Hepatocyte (in vitro differentiated cells): ENCODE measurements at places on chromosomes 7 and 10. TPM values are rescaled to one million over a fixed set of nuclear protein-coding genes. Genes with fewer than 3 reads are reported as not detected.
A peak's percentile ranks its signal among the peaks of the same experiment; 100 is the strongest.

Gene LAMB1
- total RNA-seq: 323 and 355 TPM in 2 replicates

Gene TUBAL3
- 1.0 and 1.7 TPM in 2 replicates for total RNA-seq

Gene NEUROG3
- total RNA-seq: not detected in 2 replicates

Gene C10orf120
- total RNA-seq: not detected in 2 replicates

Gene SPDYE9
- 0.07 TPM in 1 of 2 replicates, not detected in the other for total RNA-seq

Gene CLDN15
- 11.4 and 14.3 TPM in 2 replicates for total RNA-seq

Gene AMZ1
- not detected in 2 replicates for total RNA-seq

Gene FAM25G
- not detected in 2 replicates for total RNA-seq

Gene OPN4
- not detected in 2 replicates for total RNA-seq

GRCh38 chr10:119686465-119687191 lies 35.4 kb downstream of the BAG3 start:
- H3K4me3 ChIP-seq: peak overlapping the region; percentile 19
- DNase-seq: peak; percentile 92
- peak overlapping the region; percentile 73 for H3K27ac ChIP-seq
- no peaks in the 10 kb centered on the region for H3K36me3 ChIP-seq
- H3K4me1 ChIP-seq: peaks cover 13% of the 10 kb centered on the region

DNA sequence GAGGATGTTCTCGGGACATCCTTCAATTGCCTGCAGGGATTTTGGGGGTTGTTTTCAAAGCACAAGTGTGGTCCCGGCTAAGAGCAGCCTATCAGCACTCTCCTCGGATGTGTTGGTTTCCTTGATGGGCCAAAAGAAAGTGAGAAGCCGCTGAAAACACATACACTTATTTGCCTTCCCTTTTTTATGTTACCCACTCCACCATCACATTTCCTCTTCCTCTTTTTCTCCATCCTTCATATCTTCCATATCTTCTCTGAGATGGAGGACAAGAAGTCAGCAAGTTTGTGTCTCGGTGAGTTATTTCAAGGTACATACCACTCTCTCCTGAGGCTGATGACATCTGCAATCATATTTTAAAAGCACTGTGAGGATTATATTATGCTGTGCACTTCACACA lies 64.0 kb downstream of the ZNF33B start:
- DNase-seq: no peak
- H3K36me3 ChIP-seq: no peaks in the 10 kb centered on the region
- no peaks in the 10 kb centered on the region for H3K4me1 ChIP-seq
- H3K4me3 ChIP-seq: no peak overlapping the region
- H3K27ac ChIP-seq: no peak overlapping the region

DNA sequence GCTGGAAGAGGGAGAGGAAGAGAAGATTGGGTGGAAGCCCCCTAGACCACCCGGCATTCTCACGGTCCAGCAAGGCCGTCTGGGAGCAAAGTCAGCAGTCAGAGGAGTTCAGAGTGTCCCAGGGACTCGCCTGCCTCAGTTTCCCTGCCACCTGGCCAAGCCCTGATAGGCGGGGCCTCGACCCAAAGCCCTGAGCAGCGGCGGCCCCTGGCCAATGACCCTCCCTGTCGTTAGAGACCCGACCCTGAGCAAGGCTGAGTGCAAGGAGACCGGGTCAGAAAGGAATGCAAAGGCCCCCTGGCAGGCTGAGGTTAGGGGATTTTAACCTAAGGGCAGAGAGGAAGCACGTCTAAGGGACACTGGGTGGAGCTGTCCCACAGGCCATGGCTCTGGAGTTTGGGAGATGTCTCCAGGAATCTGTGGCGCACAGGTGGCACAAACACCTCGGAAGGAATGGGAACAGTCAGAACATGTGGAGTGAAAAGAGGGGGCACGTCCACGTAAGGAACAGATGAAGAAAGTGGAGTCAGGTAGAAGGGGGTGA lies 196.8 kb upstream of the PDE1C start:
- no peaks in the 10 kb centered on the region for H3K4me1 ChIP-seq
- no peaks in the 10 kb centered on the region for H3K36me3 ChIP-seq
- no peak overlapping the region for H3K4me3 ChIP-seq
- DNase-seq: no peak

GRCh38 chr10:68871105-68871711 lies 29.9 kb upstream of the DDX50 start:
- H3K27me3 ChIP-seq: no peaks in the 10 kb centered on the region
- peak; percentile 46 for DNase-seq
- no peak overlapping the region for H3K4me3 ChIP-seq
- no peaks in the 10 kb centered on the region for H3K36me3 ChIP-seq
- peak overlapping the region; percentile 84 for H3K27ac ChIP-seq

DNA sequence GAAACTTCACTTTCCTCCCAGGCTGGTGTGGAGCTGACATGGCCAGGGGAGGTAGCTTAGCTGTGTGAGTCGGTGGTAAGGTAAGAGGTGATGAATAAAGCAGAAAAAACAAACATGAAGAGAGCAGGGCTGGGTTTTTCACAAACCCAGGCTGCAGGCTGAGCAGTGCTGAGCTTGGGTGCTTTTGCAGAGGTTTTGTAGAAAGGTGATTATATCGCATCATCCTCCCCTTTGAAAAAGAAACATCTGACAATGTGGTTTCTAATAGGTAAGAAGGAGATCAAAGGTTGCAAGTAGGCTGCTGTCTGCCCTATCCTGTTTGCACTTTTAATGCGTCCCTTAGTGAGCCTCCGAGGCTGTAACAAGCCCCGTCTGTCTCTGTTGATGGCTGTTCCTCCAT lies 69.6 kb upstream of the GRM8 start:
- H3K27me3 ChIP-seq: peaks cover 3% of the 10 kb centered on the region
- no peaks in the 10 kb centered on the region for H3K4me1 ChIP-seq
- no peak for DNase-seq
- no peaks in the 10 kb centered on the region for H3K36me3 ChIP-seq
- no peak overlapping the region for H3K4me3 ChIP-seq
- H3K27ac ChIP-seq: no peak overlapping the region

DNA sequence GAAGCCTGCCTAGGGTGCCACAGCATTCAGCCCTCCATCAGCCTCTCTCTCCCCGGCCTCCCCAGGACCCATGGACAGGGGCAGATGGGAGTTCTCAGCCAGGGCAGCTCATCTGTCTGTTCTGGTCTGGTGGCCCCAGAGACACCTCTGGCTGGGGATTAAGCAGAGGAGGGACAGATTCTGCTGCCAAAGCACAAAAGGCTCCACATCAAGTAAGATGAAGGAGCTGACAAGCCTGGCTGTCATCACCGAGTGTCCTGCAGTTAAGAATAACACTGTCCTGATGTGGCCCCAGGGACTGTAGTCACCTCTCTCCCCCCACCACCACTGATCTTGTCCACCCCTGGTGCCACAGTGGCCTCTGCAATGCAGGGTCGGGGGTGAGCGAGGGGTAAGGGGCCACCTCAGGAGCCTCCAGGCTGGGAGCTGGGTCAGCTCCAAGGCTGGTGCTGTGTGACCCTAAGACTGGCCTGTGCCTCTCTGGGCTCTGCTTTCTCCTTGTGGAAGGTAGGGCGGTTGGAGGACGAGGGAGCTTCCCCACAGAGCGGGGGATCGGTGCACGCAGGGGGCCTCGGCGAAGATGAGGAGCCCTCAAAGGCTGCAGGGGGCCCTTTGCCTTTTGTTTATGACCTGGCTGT lies 18.7 kb downstream of the C10orf105 start:
- no peaks in the 10 kb centered on the region for H3K36me3 ChIP-seq
- H3K27ac ChIP-seq: no peak overlapping the region
- no peaks in the 10 kb centered on the region for H3K27me3 ChIP-seq
- no peak for DNase-seq
- H3K4me3 ChIP-seq: no peak overlapping the region

- peaks cover 31% of the 10 kb centered on the region for H3K4me1 ChIP-seq
- H3K27ac ChIP-seq: no peak within 1 kb of the TSS
- peak; percentile 82 for DNase-seq
- peaks cover 90% of the 10 kb centered on the region for H3K27me3 ChIP-seq
Observed at GRCh38 chr10:129963641-129964501, at the start of gene EBF3. Gene EBF3, minus strand, starts transcription at chr10:129964274. Its CDS starts 506 bp downstream, at chr10:129963768.

DNA sequence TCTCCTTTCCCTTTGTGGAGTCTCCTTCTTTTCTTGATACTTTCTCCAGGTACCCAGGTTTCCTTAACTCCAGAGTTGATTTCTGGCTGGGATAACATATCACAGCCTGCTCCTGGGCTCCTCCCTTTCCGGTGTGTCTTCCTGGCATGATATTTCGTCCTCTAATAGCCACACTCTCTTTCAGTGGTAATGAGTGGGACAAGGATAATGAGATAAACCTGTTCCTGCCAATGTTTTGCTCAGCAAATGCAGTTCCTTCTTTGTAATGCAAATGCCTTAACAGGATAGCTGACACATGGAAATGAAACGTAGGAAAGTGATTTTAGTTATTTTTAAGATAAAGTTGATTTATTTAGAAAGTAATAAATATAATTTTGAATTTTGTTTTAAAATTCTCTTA lies 168.6 kb downstream of the NRP1 start:
- no peaks in the 10 kb centered on the region for H3K4me1 ChIP-seq
- H3K27ac ChIP-seq: no peak overlapping the region
- no peaks in the 10 kb centered on the region for H3K36me3 ChIP-seq

- no peak overlapping the region for H3K27ac ChIP-seq
- no peaks in the 10 kb centered on the region for H3K36me3 ChIP-seq
- H3K4me3 ChIP-seq: no peak overlapping the region
- H3K4me1 ChIP-seq: no peaks in the 10 kb centered on the region
Observed at GRCh38 chr10:95832216-95833041, 75.3 kb upstream of the CC2D2B start.

GRCh38 chr7:42164881-42165428 lies 72.1 kb downstream of the GLI3 start:
- H3K36me3 ChIP-seq: no peaks in the 10 kb centered on the region
- no peak overlapping the region for H3K4me3 ChIP-seq
- no peak for DNase-seq
- H3K4me1 ChIP-seq: peaks cover 6% of the 10 kb centered on the region

GRCh38 chr7:30971440-30971839 lies 7.7 kb downstream of the GHRHR start:
- DNase-seq: no peak
- H3K27ac ChIP-seq: no peak overlapping the region
- H3K36me3 ChIP-seq: no peaks in the 10 kb centered on the region
- peaks cover 4% of the 10 kb centered on the region for H3K27me3 ChIP-seq
- no peak overlapping the region for H3K4me3 ChIP-seq

DNA sequence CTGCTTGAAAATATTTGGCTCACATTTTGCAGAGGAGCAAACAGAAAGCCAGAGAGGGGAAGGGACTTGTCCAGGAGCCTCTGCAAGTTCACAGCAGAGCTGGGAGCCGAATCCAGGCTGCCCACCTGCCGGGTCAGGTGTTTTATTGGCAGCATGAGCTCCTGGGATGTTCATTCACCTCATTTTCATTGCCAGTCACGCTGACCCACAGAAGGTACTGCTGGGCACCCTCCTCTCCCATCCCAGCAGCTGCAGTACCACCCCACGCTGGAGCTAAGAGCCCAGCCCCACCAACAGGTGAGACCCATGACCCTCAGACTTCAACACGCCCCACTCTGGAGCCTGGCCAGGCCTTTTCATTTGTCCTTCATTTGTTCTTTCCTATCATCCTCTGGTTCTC lies 102.7 kb downstream of the GRID1 start:
- DNase-seq: no peak
- no peaks in the 10 kb centered on the region for H3K36me3 ChIP-seq
- peaks cover 13% of the 10 kb centered on the region for H3K27me3 ChIP-seq
- H3K27ac ChIP-seq: no peak overlapping the region

DNA sequence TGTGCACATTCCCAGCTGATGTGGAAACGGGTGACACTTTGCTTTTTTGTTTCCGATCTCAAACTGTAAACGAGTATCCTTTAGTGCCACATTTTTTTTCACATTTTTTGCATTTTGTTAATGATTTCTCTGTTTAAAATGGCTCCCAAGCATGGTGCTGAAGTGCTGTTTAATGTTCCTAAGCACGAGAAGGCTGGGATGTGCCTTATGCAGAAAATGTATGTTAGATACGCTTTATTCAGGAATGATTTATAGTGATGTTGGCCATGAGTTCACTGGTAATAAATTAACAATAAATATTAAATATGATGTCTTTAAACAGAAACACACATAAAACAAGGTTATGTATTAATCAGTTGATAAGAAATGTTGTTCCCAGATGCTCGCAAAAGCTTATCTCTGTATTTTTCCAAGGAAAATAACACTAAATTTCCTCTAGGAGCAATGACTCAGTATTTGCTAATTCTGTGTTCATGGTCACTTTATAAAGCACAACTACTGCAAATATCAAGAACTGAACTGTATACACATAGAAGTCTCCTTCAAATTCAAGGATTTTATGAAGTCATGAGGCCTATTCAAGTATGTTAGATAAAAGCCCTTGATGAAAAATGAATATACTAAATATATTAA lies 305.9 kb upstream of the SMIM30 start:
- no peaks in the 10 kb centered on the region for H3K27me3 ChIP-seq
- no peaks in the 10 kb centered on the region for H3K36me3 ChIP-seq
- DNase-seq: no peak
- H3K4me1 ChIP-seq: no peaks in the 10 kb centered on the region
- no peak overlapping the region for H3K27ac ChIP-seq
- no peak overlapping the region for H3K4me3 ChIP-seq

DNA sequence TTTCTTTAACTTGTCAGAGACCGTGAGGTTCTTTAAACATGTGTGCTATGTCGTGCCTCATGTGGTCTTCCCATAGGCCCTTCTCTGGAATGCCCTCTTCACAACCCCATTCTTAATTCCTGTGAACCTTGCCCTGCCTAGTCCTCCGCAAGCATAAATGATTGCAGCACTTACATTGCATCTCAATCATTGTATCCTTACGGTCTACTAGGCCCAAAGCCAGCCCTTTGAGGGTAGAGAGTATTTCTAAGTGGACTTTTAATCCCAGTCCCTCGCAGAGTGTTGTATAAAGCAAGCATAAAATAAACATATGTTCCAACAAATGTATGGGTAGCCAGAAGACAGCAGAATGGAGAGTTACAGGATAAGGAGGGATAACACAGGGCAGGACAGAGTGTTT lies 92.1 kb upstream of the FAM133B start:
- H3K4me3 ChIP-seq: no peak overlapping the region
- peak overlapping the region; percentile 68 for H3K27ac ChIP-seq
- peaks cover 29% of the 10 kb centered on the region for H3K4me1 ChIP-seq
- no peak for DNase-seq
- H3K27me3 ChIP-seq: no peaks in the 10 kb centered on the region
- no peaks in the 10 kb centered on the region for H3K36me3 ChIP-seq

DNA sequence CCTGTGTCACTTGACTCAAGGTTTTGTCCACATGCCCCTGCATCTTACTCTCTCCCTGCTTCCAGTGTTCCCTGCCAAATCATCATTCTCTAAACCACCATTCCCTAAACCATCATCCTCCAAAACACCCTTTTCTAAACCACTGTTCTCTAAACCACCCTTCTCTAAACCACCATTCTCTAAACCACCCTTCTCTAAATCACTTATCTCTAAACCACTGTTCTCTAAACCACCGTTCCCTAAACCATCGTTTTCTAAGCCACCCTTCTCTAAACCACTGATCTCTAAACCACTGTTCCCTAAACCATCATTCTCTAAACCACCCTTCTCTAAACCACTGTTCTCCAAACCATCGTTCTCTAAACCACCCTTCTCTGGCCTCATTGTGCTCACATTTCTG lies 142.1 kb downstream of the CXCL12 start:
- no peak overlapping the region for H3K27ac ChIP-seq
- H3K27me3 ChIP-seq: no peaks in the 10 kb centered on the region
- DNase-seq: no peak

GRCh38 chr7:40279991-40280390 lies 145.2 kb downstream of the SUGCT start:
- H3K36me3 ChIP-seq: no peaks in the 10 kb centered on the region
- H3K27me3 ChIP-seq: no peaks in the 10 kb centered on the region
- no peak overlapping the region for H3K4me3 ChIP-seq
- no peak overlapping the region for H3K27ac ChIP-seq
- H3K4me1 ChIP-seq: no peaks in the 10 kb centered on the region
